ENCODE measurements at places on chromosomes 12 and 14.

DNA sequence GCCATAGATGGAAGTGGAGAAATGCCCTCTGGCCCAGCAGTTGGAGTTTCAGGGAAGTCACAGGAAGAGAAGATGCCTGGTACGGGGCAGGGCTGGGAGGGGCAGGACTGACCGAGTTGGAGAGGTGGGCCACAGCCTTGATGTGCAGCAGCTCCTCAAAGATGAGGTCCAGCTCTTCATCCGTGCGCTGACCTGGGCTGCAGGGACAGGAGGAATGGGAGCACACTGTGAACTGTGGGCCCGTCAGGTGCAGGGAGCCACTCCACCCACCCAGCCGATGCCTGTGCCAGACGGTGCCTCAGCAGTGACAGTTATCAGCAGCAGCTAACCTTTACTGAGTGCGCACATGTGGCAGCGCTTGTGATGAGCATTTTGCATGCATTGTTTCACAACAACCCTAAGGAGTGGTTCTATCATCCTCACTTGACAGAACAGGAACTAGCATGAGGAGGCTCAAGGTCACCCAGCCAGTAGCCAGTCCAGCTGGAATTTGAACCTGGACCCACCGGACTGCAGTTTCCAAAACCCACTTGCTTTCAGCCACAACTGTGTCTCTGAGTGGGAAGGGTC, 8.4 kb downstream of the RAPGEF3 start:
- no peak for DNase-seq

- DNase-seq = no peak
Observed at GRCh38 chr12:9118158-9118557, 2.4 kb upstream of the A2M start.

DNA sequence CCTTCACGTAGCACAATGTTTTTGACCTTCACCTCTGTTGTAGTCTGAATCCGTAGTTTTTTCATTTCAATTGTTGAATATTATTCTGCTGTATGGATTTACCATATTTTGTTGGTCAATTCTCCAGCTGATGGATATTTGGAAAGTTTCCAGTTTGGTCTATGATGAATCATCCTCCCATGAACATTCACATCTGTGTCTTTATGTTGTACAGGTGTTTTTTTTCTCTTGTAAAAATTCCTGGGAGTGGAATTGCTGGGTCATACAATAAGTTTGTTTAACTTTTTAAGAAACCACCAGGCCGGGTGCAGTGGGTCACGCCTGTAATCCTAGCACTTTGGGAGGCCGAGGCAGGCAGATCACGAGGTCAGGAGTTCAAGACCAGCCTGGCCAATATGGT, 36.7 kb upstream of the GNG2 start:
- no peak for DNase-seq

- no peak for DNase-seq
Observed at GRCh38 chr14:31411218-31411727, 9.1 kb downstream of the HEATR5A start.

DNA sequence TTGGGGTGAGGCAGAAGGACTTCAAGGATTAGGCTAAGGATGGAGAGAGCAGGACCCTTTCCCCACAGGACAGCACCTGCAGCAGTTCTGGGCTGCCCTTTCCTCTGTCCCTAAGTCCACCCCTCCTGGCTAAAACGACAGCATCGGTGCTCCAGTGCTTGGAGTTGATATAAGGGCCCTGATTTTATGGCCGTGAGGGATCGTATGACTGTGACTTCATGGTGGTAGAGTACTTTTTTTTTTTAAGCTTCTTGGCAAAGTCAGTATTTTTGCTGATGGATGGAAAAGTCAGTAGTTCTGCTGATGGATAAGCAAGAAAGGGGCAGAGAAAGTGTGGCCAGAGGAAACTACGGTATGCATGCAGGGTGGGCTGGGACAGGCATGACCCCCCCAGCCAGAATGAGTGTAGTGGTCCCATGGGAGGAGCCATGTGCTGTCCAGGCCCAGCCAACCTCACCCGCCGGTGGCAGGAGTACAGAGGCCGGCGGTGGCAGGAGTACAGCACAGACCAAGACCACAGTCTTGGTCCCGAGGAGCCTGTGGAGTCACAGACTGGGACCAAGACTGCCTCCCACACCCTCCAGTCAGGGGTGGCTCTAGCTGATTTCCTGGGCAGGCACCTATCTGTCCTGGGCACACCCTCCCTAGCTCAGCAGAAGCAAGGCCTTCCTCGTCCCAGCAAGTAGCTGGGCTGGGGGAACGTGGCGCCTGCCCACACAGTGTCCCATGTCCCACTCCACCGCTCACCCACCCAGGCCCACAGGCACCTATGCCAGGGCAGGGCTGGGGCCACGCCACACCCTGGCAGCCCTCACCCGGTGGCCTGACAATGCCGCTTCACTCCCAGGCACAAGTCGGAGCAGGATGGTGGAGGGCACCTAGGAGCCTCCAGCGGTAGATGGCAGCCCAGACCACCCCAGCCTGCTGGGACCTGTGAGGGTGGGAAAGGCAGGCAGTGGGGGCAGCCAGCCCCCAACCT, 46.3 kb downstream of the CCDC88C start:
- DNase-seq = no peak

- DNase-seq = no peak
Observed at GRCh38 chr12:128033473-128033872, 233.5 kb upstream of the TMEM132C start.

GRCh38 chr14:59085207-59085739, 103.2 kb upstream of the DAAM1 start:
- DNase-seq = no peak

All from activated CD8-positive, alpha-beta memory T cell treated with anti-CD3 and anti-CD28 coated beads for 24 hours (primary cell).